ENCODE measurements at places on chromosomes 5 and 9.

DNA sequence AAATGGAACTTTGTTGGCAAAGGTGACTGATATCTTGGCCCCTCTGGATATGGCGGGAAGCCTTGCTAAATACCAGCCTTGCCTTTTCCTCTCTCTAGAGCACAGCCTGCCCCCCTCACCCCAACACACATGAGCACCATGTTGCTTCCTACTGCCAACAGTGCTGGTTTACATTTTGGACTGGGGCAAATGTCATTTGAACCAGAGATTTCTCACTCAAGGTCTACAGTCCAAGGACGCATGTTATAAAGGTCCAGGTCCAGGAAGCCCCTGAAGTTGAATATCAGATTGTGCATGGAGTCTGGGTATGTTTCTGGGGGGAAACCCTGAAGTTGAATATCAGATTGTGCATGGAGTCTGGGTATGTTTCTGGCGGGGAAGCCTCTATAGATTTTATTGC is 19.9 kb downstream of the NEURL1B start:
- no peaks in the 10 kb centered on the region for H3K4me1 ChIP-seq
- peak overlapping the region; percentile 9 for H3K27ac ChIP-seq
- H3K36me3 ChIP-seq: no peaks in the 10 kb centered on the region
- no peaks in the 10 kb centered on the region for H3K27me3 ChIP-seq
- DNase-seq: no peak

- no peaks in the 10 kb centered on the region for H3K36me3 ChIP-seq
- no peaks in the 10 kb centered on the region for H3K27me3 ChIP-seq
These were observed 750.5 kb downstream of the PTPRD start for GRCh38 chr9:9862235-9862810.

DNA sequence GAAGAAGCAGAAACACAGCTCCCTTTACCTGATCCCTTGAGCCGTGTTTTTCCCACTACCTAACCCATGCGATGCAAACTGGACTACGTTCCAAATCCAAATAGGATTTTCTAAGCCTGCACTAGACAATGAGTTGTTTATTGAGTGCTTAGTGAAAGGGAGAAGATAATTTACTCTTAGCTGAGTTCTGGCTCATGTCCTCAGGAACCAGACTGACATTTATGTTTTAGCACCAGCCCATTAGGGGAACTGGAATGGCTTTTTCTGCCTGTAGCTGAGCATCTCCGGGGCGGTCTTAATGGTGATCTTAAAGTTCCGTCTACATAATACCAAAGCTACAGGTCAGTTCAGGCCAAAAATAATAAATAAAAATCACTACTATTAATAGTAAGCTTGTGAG is 81.5 kb downstream of the SH3TC2 start:
- no peak overlapping the region for H3K4me3 ChIP-seq
- H3K27ac ChIP-seq: no peak overlapping the region
- no peaks in the 10 kb centered on the region for H3K4me1 ChIP-seq
- H3K36me3 ChIP-seq: no peaks in the 10 kb centered on the region

DNA sequence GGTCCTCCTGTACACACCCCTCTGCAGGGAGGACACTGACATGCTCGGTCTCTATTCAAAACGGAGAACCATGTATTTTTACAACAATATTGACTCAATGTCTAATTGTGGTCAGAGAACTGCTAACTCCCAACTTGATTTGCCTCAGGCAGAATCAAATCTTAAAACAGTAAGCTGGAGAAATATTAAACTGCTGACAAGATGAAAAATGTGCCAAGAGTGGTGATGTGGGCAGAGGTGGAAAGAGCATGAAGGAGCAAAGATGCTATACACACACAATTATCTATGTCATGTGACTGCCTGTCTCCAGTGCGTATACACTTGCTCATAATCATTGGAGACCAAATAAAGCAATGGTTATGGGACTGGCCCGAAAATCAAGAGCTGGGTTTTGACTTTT is 556.1 kb upstream of the ZNF608 start:
- H3K4me1 ChIP-seq: no peaks in the 10 kb centered on the region
- no peaks in the 10 kb centered on the region for H3K27me3 ChIP-seq
- H3K27ac ChIP-seq: no peak overlapping the region
- no peaks in the 10 kb centered on the region for H3K36me3 ChIP-seq

- no peaks in the 10 kb centered on the region for H3K36me3 ChIP-seq
- H3K27ac ChIP-seq: no peak overlapping the region
These were observed 173.8 kb downstream of the PCSK1 start for GRCh38 chr5:96259151-96259772.

DNA sequence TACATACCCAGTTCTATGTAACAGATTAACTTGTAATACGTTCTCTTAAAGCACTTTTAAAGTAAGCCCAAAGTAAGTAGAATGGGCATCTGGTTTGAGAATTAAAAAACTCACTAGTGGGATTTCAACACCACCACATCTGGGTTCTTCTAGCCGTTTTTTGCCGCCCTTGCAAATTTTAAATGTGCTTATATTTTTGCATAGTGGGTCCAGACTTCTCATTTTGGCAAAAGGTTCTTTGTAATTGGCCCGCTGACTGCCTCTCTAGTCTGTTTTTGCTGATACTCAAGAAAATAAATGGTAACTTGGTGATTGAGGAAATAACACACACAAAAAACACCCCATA is 582 bp upstream of the FBXO4 start:
- H3K36me3 ChIP-seq: no peaks in the 10 kb centered on the region
- H3K4me1 ChIP-seq: no peaks in the 10 kb centered on the region
- peak overlapping the region; percentile 67 for H3K4me3 ChIP-seq
- no peaks in the 10 kb centered on the region for H3K27me3 ChIP-seq

GRCh38 chr5:165495829-165496380 is 1990.5 kb downstream of the MAT2B start:
- no peak overlapping the region for H3K27ac ChIP-seq
- no peaks in the 10 kb centered on the region for H3K36me3 ChIP-seq
- no peaks in the 10 kb centered on the region for H3K27me3 ChIP-seq
- DNase-seq: no peak

- no peak overlapping the region for H3K27ac ChIP-seq
- no peaks in the 10 kb centered on the region for H3K27me3 ChIP-seq
- no peak for DNase-seq
- no peak overlapping the region for H3K4me3 ChIP-seq
- H3K4me1 ChIP-seq: no peaks in the 10 kb centered on the region
These were observed 174.8 kb downstream of the FAM114A2 start for GRCh38 chr5:153863951-153864350.

- H3K4me1 ChIP-seq: no peaks in the 10 kb centered on the region
- H3K36me3 ChIP-seq: no peaks in the 10 kb centered on the region
- H3K27ac ChIP-seq: no peak overlapping the region
- no peaks in the 10 kb centered on the region for H3K27me3 ChIP-seq
These were observed 2.1 kb downstream of the SAXO1 start for GRCh38 chr9:19030899-19031298.

GRCh38 chr5:6949230-6949629 is 236.0 kb downstream of the TENT4A start:
- no peaks in the 10 kb centered on the region for H3K36me3 ChIP-seq
- no peak for DNase-seq
- H3K27me3 ChIP-seq: no peaks in the 10 kb centered on the region
- H3K4me1 ChIP-seq: no peaks in the 10 kb centered on the region
- H3K27ac ChIP-seq: no peak overlapping the region

GRCh38 chr5:180802325-180803180 is at the start of gene MGAT1:
Gene MGAT1 (minus strand): TSS chr5:180802806. CDS start chr5:180792971, 9,835 bp downstream.
- DNase-seq: peak; percentile 93
- H3K27me3 ChIP-seq: no peaks in the 10 kb centered on the region
- peaks cover 87% of the 10 kb centered on the region for H3K4me1 ChIP-seq
- peak within 1 kb of the TSS; percentile 93 for H3K27ac ChIP-seq

GRCh38 chr5:122921826-122922225 is 76.4 kb downstream of the SNX24 start:
- no peak for DNase-seq
- no peaks in the 10 kb centered on the region for H3K36me3 ChIP-seq
- no peaks in the 10 kb centered on the region for H3K27me3 ChIP-seq
- no peak overlapping the region for H3K27ac ChIP-seq

DNA sequence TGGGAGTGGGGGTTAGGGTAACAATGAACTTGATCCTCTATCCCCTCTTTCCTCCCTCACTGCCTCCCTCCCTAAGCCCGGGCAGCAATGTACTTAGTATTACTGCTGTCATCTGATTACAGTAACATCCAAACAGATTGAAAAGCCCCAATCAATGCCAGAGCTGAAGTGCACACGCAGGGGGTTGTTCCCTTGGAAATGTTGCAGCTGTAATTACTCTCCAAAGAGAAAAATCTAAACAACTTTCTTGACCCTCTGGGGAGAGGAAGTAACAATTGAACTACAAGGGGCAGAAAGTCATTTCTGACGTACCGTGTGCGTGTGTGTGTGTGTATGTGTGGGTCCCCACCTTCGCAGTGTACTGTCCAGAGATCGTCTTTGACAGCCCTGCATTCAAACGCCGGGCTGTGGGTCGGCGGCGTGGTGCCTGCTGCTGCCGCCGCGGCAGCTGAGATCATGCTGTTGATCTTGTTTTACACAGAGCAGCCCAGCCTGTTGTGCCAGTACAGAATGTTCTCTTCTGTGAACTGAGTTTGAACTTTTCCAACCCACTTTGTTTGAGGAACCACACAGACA is 66.0 kb upstream of the KLF9 start:
- H3K4me3 ChIP-seq: no peak overlapping the region
- peak overlapping the region; percentile 78 for H3K27ac ChIP-seq
- H3K4me1 ChIP-seq: peaks cover 59% of the 10 kb centered on the region
- no peaks in the 10 kb centered on the region for H3K36me3 ChIP-seq
- DNase-seq: peak; percentile 83

DNA sequence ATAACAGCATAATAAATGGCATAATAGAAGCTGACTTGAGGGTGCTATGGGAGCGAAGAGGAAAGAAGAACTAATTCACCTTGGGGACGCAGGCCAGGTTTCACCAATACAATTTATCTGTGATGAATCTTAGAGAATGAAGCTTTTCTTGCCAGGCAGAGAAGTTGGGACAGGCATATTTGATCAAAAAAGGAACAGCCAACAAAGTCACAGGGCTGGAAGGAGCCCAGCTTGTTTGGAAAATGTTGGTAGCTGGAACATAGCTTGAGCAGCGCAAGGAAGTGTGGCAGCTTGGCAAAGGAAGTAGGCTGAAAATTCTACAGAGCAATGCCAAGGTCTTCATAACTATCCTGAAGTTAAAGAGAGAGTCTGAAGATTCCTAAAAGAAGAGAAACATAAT is 181.5 kb upstream of the OR13F1 start:
- no peak overlapping the region for H3K27ac ChIP-seq
- H3K36me3 ChIP-seq: no peaks in the 10 kb centered on the region
- H3K4me1 ChIP-seq: no peaks in the 10 kb centered on the region
- no peak for DNase-seq

DNA sequence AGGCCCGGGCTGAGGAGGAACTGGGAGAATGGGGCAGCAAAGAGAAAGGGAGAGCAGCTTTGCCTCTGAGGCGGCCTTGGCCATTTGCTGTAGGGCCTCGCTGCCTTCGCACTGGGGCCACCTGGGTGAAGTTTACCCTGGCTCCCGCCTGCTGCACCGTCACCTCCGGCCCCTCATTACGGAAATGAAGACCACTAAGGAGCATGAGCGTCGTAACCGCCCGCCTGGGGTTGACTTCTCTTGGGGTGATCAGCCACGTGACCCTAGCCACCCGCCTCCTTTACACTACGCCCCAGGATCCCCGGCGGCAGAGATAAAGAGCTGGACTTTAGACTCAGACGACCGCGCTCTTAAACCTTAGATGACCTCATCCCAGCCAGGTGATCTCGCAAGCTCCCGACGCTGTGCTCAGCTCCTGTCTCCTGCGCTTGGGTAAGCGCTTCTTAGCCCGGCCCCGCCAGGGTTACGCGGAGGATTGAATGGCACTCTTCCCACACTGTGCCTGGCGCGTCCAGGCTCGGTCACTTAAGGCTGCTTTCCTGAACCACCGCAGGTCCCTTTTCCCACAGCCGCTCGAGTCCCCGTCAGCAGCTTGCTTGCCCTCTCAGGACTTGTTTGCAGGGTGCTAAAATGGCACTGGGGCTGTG is 107.9 kb upstream of the LARP1 start:
- no peaks in the 10 kb centered on the region for H3K27me3 ChIP-seq
- peak overlapping the region; percentile 33 for H3K27ac ChIP-seq
- no peaks in the 10 kb centered on the region for H3K4me1 ChIP-seq
- H3K36me3 ChIP-seq: no peaks in the 10 kb centered on the region
- no peak overlapping the region for H3K4me3 ChIP-seq

- no peak for DNase-seq
- H3K4me3 ChIP-seq: no peak overlapping the region
- no peak overlapping the region for H3K27ac ChIP-seq
- H3K4me1 ChIP-seq: no peaks in the 10 kb centered on the region
- H3K36me3 ChIP-seq: no peaks in the 10 kb centered on the region
These were observed 16.7 kb downstream of the GFPT2 start for GRCh38 chr5:180336234-180337020.

DNA sequence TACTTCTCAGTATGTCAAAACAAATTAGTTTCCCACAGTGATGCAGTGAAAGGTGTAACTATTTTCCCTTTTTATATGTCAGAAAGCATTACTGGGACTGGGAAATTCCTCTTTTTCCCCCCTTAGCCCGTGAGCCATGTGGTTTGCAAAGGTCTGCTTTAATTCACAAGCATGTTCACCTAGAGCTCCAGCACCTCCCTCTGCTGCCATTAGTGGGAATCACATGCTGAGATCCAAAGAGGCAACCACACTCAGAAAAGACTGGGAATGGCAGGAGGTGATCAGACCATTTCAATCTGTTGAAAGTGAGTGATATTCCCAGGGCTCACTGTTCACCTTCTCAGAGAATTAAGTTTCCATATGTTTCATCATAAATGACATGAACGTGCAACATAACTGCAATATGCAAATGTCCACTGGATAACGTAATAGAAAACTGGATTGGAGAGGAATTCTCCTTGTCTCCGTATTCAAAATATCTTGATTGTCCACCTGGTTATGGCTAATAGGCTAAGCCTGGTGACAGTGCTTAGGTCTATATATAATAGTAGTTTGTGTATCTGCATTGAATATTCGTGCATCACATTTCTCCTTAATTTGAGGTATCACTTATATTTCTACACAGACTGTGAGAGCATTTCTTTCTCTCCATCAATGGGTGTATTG is 703.5 kb upstream of the WWC1 start:
- H3K36me3 ChIP-seq: no peaks in the 10 kb centered on the region
- no peak overlapping the region for H3K4me3 ChIP-seq
- H3K27me3 ChIP-seq: no peaks in the 10 kb centered on the region
- no peak for DNase-seq

DNA sequence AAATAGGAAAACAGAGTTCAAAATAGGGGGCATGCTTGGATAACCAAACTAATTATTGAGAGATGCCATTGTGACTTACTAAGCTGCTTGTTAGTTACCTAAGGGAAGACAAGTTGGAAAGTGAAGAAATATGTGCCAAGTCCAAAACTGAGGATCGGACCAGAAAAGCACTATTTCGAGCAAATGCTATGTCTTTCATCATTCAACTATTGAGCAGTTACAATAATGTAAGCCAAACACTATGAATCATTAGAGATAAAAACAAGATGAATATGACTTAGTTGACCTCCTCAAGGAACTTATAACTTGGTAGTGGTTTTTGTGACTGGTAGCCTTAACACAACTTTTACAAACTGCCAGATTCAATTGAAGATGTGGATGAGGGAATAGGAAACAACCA is 240.6 kb upstream of the MPDZ start:
- H3K27me3 ChIP-seq: no peaks in the 10 kb centered on the region
- no peak overlapping the region for H3K27ac ChIP-seq
- no peak overlapping the region for H3K4me3 ChIP-seq
- no peaks in the 10 kb centered on the region for H3K36me3 ChIP-seq
- DNase-seq: no peak
- no peaks in the 10 kb centered on the region for H3K4me1 ChIP-seq

- H3K27me3 ChIP-seq: no peaks in the 10 kb centered on the region
- H3K27ac ChIP-seq: no peak overlapping the region
- no peaks in the 10 kb centered on the region for H3K36me3 ChIP-seq
- no peak for DNase-seq
These were observed 29.7 kb downstream of the RLN2 start for GRCh38 chr9:5274770-5275169.
